ENCODE measurements at places on chromosomes 4 and X.

DNA sequence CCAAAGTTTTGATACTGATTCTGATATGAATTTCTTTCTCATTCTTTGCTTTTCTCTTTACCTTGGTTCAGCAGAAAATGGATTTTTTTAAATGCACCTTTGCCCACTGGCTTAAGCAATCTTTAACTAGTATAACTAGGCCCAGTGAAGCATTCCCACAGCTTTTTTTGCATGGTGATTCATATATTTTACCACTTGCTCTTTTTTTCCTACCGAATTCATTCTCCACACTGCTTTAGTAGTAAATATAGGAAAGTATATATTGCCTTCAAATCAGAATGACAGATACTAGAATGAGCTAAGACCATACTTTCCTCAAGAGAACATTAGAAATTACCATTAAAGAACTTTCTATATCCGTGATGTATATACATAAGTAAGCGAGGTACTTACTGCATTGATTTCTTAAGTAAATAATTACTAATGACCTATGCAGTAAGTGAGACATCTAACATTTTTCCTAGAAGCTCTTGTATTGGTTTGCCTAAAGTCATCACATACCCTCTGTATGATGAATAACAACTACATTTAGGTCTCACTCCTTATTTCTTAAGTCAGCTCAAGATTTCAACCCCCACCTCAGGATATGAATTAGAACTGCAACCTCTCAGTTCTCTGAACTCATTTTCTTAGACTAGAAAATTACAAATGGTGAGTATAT is 44.2 kb downstream of the SLC4A4 start:
- DNase-seq = no peak

DNA sequence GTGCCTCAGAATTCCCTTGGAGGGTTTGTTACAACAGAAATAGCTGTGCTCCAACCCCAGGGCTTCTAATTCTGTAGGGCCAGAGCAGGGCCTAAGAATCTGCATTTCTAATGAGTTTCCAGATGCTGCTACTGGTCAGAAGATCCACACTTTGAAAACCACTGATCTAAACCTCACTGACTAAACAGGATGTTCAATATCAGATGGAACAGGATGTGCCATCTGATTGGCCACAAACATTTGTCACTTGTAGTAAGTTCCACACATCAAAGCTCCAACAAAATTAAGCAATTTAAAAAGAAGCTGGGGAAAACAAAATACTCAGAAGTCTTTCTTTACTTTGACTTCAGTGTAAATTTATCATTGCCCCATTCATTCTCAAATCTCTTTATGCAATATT is 14.3 kb downstream of the CASK start:
- DNase-seq = peak; percentile 48

- DNase-seq = no peak
These were observed 149.3 kb upstream of the GYPA start for GRCh38 chr4:144289667-144290428.

- DNase-seq = no peak
These were observed 104.9 kb upstream of the DHX15 start for GRCh38 chr4:24689212-24689611.

DNA sequence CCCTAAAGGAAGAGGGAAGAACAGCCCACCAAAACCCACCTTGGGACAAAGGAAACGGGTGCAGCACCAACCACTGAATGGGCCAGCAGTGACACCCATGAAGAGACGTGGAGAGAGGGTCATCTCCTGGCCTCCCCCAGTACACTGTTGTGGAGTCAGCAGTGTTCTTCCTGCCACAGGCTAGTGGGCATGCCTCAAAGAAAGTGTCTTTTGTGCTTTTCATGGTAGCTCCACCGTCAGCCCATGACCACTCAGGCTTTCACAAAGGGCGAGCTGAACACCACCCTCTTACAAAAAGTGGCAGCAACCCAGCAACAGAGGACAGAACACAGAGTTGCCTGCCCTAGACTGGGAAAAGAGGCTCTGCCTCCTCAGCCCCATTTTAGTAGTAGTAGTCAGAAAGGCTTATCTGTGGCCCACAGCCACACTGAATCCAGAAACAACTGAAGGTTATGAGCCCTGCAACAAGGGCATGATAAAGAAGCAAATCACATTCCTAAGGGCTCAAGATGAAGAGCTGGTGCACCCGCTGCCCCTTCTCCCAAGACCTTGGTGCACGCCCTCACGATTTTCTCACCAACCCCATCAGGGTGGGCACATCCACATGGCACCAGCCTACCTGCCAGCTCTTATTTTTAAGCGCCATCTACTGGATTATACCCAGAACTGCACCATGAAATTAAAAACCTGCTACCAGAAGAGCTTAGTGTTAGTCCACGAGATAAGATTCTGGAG is 53.1 kb downstream of the RAB28 start:
- DNase-seq = no peak

- DNase-seq = no peak
These were observed 154.8 kb upstream of the PDE5A start for GRCh38 chr4:119783189-119783983.

- DNase-seq = peak; percentile 19
These were observed 105.1 kb downstream of the FNIP2 start for GRCh38 chr4:158873795-158874401.

- DNase-seq = no peak
These were observed 199.4 kb upstream of the DDX53 start for GRCh38 chrX:22800360-22800759.

DNA sequence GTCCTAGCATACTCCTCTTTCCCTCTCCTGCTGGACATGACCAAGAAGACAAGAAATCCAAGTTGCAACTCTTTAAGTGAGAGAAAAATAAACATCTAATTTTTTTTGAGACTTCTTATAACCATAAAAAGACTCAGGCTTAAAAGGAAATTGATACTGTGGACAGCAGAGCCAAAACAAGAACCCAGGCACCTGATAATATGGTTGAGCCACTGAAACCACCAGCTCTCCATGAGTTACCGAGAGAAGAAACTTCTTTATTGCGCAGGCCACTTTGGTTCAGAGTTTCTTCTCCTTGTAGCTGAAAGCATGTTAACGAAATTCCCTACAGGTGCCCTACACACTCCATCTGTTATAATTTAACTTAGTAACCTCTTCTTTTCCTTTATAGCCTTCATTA is 11.3 kb upstream of the SPCS3 start:
- no peak for DNase-seq

DNA sequence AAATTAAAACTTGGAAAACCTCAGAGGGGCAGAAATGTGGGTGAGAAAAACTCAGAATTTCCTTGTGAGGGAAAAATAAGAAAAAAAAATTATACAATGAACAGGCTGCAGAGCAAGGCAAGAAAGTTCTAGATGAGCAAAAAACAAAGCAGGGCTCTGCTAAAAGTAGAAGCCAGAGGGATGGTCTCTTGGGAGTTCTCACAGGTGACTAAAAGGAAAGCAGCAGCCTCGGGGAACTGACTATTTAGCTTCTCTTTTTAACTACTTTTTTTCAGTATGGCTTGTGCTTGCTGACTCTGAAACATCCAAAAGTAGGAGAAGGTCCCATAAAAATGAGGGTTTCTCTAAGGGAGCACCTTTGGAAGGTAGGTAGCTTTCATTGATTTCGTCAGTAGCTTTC is 36.4 kb downstream of the PCDH19 start:
- no peak for DNase-seq

DNA sequence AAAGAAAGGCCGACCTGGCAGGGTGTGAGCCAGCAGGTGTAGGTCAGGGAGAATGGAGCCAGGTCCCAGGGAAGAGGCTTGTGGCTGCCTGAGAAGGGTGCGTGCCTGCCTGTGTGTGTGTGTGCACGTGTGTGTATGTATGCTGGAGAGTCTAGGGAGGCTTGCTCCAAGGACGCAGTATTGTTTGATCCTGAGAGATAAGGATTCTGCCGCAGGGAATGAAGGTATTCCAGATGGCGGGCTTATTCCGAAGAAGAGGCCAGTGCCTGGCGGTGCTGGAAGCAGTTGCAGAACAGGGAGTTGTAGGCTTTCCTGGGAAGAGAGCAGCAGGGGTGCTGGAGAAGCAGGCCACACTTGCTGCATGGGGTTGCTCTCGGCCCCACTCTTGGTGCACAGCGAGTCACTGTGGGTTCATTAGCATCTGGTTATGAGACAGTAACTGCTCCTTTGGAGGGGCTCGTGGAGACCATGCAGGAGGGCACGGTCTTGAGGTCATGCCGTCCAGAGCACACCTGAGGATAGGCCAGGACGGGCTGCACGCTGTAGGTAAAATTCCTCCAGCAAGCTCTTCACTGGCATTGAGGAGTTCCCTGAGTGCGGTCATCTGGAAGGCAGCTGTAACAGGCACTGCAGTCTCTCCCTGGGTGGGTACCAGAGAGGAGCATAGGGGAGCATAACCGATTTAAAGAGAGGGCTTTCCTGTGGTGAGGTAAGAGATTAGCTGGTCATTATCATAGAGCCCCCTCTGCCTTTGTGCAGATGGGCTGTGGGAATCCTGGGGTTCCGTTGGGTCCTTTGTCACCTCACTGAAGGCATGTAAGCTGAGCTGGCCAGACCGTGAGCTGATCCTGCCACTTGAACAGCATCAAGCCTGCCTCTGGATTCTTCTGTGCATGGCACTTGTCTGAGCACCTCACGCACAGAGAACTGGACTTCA is 29.9 kb upstream of the MSANTD1 start:
- no peak for DNase-seq

DNA sequence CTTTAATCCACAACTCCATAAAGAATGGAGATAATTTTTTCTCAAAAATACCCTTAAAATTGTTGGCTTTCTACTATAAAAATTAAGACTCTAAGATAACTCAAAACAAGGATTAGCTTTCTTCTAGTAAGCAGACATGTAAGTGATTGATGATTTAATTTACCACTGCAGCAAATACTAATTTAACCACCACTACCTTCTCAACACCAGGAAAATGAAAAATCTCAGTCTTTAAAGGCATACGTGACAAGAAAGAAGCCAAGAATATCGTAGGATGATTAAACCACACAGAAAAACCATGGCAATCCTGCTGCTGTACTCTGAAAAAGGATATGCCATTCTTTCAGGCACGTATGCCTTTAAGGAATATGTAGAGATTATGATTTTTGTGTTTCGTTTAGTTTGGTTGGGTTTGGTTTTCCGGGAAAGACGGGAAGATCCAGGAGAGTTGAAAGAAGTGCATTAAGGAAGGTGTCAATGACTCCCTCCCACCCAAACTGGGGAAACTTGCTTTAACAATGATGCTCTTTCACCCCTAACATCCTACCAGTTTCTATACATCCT is 881 bp downstream of the LRCH2 start:
- no peak for DNase-seq

GRCh38 chr4:42391981-42392380 is 5.3 kb upstream of the SHISA3 start:
- DNase-seq = no peak

DNA sequence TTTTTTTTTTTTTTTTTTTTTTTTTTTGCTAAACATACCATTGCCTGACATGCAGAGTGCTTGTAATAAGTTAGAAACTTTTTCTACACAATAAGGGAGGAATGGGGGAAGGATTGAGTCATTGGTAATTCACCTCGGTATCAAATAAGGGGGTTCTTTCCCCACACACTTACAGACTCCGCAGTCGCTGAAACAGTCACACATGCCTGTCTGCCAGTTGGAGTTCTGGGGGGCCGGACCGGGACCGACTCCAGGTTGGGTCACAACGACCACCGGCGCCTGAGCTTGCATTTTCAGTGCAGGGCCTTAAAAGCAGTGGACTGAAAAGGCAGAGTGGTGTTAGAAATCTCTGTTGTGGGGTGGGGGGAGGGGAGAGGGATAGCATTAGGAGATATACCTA is 6.9 kb downstream of the PLAC8 start:
- no peak for DNase-seq

DNA sequence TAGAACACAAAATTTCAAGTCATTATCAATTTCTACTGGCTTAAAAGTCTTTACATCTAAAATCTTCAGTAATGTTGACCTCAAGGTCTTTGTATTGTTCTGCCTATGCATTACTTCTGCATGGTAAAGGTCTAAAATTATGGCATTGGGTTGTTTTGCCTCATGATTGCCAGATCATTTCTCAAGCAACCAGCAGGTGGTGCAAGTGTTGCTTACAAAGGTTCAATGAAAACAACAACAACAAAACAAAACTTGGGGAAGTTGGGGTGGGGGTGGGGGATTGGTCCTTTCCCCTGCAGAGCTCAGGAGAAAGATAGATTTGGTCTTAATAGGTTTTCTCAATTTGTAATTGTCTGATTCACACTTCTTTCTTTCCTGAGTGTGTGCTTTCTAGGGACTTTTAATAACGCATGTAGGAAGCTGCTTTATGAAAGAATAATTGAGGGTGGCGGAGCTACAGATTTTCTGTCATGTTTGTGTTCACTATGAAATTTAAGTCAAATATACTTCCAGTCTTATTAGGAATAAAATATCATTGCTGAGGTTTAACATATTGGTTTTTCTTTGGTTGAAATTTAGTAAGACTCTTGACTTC is 145.1 kb downstream of the COL4A5 start:
- DNase-seq = no peak

Measured in CD4-positive, alpha-beta T cell treated with Interleukin-12 subunit alpha and Interleukin-12 subunit beta, for 1 hour (primary cell).